ENCODE measurements at places on chromosomes 5 and 9. TPM values are rescaled to one million over a fixed set of nuclear protein-coding genes. Genes with fewer than 3 reads are reported as not detected.

The PCDHA2 gene
- 0.04 TPM for total RNA-seq

The C5orf52 gene
- not detected for total RNA-seq

The CDKN2B-AS1 gene
- total RNA-seq: 0.18 TPM

The TMEM252 gene
- 0.09 TPM for total RNA-seq

The PCDHGA4 gene
- total RNA-seq: 1.8 TPM

The CENPK gene
- 14.6 TPM for total RNA-seq

The DHFR gene
- 28.0 TPM for total RNA-seq

The SUSD3 gene
- 2.6 TPM for total RNA-seq

The N4BP3 gene
- total RNA-seq: 19.6 TPM

The RIMOC1 gene
- 10.5 TPM for total RNA-seq

The SLC25A2 gene
- total RNA-seq: 0.22 TPM

The IFNA14 gene
- not detected for total RNA-seq

The CDC20B gene
- not detected for total RNA-seq

The DNM1 gene
- total RNA-seq: 18.5 TPM

The SPATA31A3 gene
- total RNA-seq: not detected

The IL33 gene
- 27.4 TPM for total RNA-seq

The PCDHGB2 gene
- 1.5 TPM for total RNA-seq

The LVRN gene
- total RNA-seq: 3.3 TPM

The DRD1 gene
- total RNA-seq: under 0.01 TPM

The PIP5K1B gene
- total RNA-seq: 1.2 TPM

The PARP8 gene
- total RNA-seq: 5.7 TPM

The CBY3 gene
- not detected for total RNA-seq

The PCDHGA10 gene
- 3.0 TPM for total RNA-seq

The OR13J1 gene
- total RNA-seq: not detected

The CKS2 gene
- 35.9 TPM for total RNA-seq

The SLC34A3 gene
- 0.04 TPM for total RNA-seq

The ZDHHC11 gene
- total RNA-seq: 2.8 TPM
